ENCODE measurements at places on chromosomes 12 and 14. TPM values are rescaled to one million over a fixed set of nuclear protein-coding genes. Genes with fewer than 3 reads are reported as not detected.

TXNDC16 gene
- total RNA-seq, result 3.5 TPM

LYZ gene
- total RNA-seq, result not detected

SYT10 gene
- total RNA-seq, result not detected

TBX3 gene
- total RNA-seq, result 0.97 TPM

LRP1-AS gene
- total RNA-seq, result not detected

EEF1AKMT3 gene
- total RNA-seq, result 2.3 TPM

All from epithelial cell of umbilical artery (primary cell).